HuH-7.5 (cell line): ENCODE measurements at places on chromosomes 11 and 22.

DNA sequence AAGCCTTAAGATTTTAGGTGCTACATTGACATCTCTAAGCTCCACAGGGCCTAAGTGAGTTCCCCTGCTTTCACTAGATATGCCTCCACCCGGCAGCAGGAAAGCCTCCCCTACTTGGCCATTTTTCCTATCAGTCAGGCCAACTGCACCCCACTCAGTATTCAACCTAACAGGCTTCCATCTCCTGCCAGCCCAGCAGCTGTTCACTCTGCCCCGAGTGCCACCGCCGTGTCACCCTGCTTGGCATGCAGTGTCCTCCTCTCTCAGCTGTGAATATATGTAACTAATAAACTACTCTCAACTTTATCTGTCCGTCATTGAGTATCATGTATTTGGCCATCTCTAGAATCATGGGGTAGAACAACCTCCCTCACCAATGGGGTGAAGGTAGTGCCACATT is 9.0 kb upstream of the OR6M1 start:
- no peak for DNase-seq

GRCh38 chr11:116422956-116423600 is 349.7 kb downstream of the BUD13 start:
- DNase-seq = no peak

DNA sequence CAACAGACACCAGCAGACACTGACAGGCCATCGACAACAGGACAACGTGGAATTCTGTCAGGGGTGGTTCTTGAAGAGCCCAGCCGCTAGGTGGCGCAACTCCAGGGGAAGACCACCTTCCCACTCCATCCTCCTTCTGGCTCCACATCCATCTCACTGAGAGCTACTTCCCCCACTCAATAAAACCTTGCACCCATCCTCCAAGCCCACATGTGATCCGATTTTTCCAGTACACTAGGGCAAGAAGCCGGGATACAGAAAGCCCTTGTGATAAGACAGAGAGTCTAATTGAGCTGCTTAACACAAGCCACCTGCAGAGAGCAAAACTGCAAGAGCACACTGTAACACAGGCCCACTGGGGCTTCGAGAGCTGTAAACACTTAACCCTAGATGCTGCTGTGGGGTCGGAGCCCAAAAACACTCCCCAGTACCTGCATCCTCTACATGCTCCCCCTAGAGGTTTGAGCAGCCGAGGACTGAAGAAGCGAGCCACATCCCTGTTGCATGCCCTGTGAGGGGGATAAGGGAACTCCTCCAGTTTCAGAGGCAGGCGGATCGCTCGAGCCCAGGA is 11.5 kb upstream of the RAB39A start:
- no peak for DNase-seq

GRCh38 chr11:96614101-96614500 is 224.3 kb downstream of the JRKL start:
- no peak for DNase-seq

DNA sequence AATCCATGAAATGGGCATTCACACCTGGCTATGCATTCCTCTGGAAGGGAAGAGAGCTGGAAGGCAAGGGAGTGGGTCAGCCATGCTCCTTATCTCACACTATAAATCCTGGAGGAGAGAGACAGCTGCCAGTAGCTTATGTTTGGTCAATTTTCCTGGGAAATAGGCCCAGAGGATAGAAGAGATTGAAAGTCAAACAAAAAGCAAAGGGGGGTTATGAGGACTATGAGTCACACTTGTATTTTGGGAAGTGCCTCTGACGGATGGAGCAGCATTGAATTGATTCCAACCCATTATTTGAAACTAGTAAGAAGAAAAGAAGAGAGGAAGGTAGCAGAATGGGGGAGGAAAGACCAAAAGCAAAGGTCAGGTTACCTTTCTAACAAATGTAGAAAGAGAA is 25.0 kb downstream of the SNX19 start:
- no peak for DNase-seq

DNA sequence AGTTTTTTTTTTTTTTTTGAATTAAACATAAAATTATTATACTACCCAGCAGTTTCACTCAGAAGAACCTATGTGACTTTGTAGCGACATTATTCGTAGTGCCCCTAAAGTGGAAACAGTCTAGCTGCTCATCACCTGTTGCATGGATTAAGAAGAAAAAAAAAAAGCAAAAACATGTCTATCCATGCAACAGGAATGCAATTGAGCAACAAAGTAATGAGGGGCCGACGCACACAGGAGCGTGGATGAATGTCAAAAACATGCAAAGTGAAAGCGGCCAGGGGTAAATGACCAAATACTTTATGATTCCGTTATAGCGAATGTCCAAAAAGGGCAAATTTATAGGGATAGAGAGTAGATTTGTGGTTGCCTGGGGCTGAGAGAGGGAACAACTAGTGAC is 16.3 kb downstream of the MYO18B start:
- no peak for DNase-seq

DNA sequence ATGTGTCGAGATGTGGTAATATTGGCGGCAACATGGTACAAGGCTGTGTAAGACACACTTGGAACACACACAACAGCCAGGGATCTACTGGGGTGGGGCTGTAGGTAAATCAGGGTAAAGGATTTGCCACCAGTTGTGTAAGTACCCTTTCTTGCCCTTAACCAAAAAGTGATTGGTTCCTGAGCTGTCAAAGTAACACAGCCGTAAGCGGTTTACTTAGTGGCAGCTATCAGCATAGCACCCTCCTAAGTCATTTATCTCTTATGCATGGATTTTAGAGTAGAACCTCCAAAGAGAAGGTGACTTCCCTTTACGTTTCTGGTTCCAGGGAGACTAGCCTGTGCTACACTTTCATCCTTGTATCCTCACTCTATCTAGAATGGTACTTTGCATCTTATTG is 57.2 kb downstream of the SPECC1L start:
- no peak for DNase-seq

DNA sequence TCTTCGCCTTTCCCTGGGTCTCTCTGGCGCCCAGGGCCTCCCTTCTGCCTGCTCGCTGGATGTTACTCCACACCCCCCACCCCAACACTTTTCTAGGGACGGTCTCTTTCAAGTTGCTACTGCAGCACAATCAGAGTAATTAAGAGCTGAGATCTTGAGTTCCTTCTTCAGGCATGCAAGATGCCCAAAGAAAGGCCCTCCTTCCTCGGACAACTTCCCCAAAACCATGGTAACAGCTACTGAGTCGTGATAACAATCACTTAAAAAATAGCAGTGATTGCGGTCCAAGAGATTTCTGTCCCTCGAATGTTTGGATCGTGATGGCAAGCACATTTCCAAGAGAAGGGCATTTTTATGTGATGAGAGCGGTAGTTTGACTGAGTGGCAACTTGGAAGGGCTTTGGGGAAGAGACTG is 638 bp upstream of the TENM4 start:
- no peak for DNase-seq

GRCh38 chr11:12175694-12176241 is 65.4 kb downstream of the MICAL2 start:
- no peak for DNase-seq

DNA sequence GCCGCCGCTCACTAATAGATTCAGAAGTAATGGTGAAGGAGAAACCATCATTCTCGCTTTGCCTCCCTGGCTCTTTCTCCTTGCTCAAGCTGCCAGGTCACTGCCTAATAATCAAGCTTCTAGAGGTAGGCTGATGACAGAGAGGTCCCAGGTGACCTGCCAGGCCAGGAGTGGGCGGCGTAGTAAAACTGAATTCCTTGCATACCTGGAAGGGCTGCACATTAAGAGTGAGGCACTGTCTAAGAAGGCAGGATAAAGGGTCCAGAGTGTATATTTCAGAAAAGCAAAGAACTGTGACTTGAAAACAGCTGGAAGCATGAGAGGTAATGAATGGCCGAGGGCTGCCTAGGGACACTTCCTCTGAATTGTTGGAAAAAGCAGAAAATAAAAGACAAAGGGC is 4.1 kb downstream of the SYT13 start:
- no peak for DNase-seq

GRCh38 chr11:118843565-118843964 is 40.1 kb upstream of the CXCR5 start:
- DNase-seq = no peak

DNA sequence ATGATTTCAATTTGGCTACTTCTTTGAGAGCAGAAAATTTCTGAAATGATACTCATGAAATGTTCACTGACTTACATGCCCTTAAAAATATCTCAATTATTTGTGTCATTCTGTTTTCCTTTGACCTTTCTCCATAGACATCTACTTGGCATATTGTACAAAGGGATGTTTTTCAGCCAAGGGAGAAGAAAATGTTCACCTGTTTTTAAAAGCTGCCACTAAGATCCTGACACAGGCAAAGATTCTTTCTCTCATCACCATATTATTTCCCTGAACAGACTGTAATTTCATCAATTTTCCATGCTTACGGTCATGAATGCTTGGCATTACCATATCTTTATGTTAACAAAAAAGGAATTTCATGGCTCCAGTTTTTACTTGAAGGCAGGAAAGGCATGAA is 67.4 kb upstream of the DBX1 start:
- no peak for DNase-seq

- DNase-seq = no peak
Measured at GRCh38 chr11:67284811-67285540, 4.1 kb upstream of the ANKRD13D start.

GRCh38 chr11:16795146-16795545 is 56.7 kb downstream of the C11orf58 start:
- DNase-seq = no peak

- no peak for DNase-seq
Measured at GRCh38 chr22:44597616-44598015, 99.6 kb upstream of the RTL6 start.

- DNase-seq = no peak
Measured at GRCh38 chr22:41856469-41856868, 23.6 kb downstream of the SREBF2 start.

DNA sequence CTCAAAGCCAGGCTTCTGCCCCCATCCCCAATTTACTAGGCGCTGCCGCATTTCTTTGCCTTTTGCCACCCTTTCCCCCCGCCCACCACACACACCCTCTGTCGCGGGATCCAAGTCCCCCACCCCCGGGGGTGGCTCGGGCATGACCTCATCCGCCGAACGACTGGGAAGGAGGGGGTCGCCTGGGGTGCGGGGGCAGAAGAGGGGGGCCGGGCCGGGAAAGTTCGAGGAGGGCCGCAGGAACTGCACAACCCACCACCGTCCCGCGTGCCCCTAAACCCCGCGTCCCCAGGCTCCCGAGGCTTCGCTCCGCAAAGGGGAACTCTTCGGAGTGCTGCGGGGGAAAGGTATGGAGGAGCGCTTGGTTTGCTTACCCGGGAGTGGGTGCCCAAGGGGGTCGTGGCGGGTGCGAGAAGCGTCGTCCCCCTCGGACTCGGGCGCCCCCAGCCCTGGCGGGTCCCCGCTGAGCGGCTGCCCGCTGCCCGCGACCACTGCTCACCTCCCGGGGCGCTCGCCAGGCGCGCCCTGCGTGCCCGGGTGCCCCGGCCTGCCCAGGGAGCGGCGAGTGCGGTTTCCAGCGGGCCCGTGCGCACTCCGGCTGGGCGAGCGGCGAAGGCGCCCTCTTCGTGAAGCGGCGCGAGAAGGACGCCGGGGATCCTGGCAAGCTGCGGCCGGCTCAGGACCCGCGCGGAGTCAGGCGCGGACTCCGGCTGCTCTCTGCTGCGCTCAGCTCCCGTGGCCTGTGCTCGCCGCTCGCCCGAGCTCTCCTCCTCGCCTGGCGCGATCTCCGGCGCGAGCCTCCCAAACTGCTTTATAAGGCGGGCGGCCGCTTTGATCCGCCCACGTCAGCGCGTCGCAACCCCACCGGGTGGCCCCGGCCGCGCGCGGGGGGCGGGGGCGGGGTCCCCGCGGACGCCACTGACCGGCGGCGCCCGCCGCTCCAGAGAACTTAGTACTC is 4.0 kb upstream of the WNT11 start:
- DNase-seq = no peak

GRCh38 chr11:69320756-69321741 is 27.1 kb downstream of the MYEOV start:
- no peak for DNase-seq

- DNase-seq = no peak
Measured at GRCh38 chr11:63858628-63859550, 20.0 kb downstream of the MARK2 start.

- DNase-seq = no peak
Measured at GRCh38 chr11:60952742-60953170, 780 bp upstream of the SLC15A3 start.

GRCh38 chr11:96062134-96062533 is 138.2 kb upstream of the MTMR2 start:
- no peak for DNase-seq

DNA sequence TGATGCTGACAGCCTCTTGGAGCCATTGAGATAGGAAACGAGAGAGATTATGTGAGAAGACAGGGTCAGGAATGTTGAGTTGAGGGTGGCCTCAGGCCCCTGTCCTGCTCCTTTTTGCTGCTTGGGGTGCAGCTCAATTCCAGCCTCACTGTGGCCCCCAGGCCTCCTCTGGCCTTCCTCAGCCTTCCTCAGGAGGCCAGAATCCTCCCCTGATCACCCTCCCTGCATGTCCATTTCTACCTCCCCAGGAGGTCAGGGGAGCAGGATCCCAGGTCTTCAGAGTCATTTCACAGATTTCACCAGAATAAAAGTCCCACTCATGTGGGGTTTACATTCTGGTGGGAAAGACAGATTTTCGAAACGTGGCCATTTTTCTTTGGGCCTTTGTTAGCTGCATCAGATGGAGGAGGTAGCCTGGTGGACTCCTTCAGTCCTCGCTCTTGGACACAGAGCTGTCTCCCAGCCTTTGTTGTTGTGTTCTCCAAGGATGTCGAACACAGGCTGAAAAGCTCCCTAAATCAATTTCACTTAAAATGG is 2.2 kb upstream of the KCNQ1OT1 start:
- DNase-seq = no peak

DNA sequence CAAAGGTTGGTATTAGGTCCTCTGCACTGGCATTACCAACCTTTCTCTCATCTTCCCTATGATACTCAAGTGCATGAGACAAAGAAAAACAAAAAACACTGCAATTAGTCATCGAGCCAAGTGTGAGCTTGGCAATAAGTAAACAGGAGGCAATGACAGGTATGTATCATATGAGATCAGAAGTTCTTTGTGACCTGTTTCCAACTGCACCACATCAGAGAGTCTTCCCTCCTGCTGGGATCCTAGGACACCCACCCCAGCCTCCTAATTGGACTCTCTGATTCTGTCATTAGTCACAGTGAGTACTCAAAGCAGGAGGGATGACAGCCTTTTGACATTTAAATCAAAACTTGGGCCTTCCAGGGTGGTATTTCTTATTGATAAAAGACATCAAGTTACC is 7.8 kb upstream of the JAML start:
- DNase-seq = no peak

- no peak for DNase-seq
Measured at GRCh38 chr11:125272092-125272491, 107.5 kb downstream of the PKNOX2 start.

- DNase-seq = no peak
Measured at GRCh38 chr11:105690467-105690866, 80.6 kb downstream of the GRIA4 start.

- DNase-seq = no peak
Measured at GRCh38 chr11:36460220-36460619, 49.9 kb downstream of the TRAF6 start.

- no peak for DNase-seq
Measured at GRCh38 chr11:69834811-69835800, 15.9 kb upstream of the FGF3 start.

GRCh38 chr22:37555029-37555428 is 5.3 kb upstream of the CDC42EP1 start:
- no peak for DNase-seq
